ENCODE measurements at places on chromosomes 2 and 18.
A peak's percentile ranks its signal among the peaks of the same experiment; 100 is the strongest.

GRCh38 chr2:12718711-12719399, 2.1 kb downstream of the TRIB2 start:
- DNase-seq, result no peak

DNA sequence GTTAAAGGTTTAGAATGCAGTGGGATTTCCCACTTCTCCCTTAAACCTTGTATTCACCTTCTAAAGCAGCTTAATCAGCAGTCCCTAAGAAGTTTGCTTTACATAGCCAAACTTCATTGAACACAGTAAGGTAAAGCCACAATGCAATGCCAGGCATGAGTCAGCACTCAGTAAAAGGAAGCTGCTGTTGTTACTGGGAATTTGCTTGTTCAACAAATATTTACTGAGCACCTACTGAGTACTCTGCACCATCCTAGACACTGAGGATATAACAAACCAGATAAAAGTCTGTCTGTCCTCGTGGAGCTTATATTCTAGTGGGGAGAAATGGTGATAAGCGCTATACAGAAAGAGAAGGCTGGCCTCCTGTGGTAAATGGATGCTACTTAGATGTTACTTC, 162.7 kb downstream of the PKP4 start:
- DNase-seq, result peak; percentile 60

GRCh38 chr18:44826418-44827259, 146.0 kb downstream of the SETBP1 start:
- DNase-seq, result peak; percentile 89

DNA sequence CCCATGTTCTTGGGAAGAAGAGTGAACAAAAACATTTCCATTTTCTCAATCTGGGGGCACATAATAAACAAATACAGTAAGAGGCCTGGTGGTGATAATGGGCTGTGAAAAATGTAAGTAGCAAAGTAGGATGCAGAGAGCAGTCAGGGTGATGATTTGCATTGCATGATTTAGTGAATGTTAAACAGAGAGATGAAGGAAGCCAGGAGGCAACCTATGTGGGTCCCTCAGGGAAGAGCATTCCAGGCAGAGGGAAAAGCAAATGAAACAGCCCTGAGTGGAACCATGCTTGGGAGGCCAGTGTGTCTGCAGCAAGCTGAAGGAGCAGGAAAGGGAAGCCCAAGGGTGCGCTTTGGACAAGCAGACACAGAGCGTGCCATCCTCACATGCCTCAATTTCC, 5.4 kb downstream of the VIT start:
- no peak for DNase-seq

- no peak for DNase-seq
These were observed 39.9 kb downstream of the SP110 start for GRCh38 chr2:230179907-230180306.

GRCh38 chr2:210432633-210433032, 43.9 kb downstream of the LANCL1 start:
- no peak for DNase-seq

- peak; percentile 36 for DNase-seq
These were observed 413.6 kb upstream of the TCF4 start for GRCh38 chr18:56001576-56001975.

- no peak for DNase-seq
These were observed 2.6 kb downstream of the ADCYAP1 start for GRCh38 chr18:907115-907884.

DNA sequence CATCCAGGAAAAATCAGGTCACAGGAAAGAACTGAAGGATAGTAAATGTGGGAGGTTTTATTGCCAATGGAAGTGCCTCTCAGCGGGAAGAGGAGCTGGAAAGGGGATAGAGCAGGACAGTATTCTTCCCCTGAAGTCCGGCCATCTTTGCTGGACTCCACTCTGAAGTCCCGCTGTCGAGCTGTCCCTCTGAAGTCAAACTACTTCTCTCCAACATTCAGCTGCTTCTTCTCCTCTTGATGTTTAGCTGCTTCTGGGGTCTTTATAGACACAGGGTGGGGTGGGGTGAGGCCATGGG, 23.5 kb upstream of the SLC39A10 start:
- DNase-seq, result no peak

GRCh38 chr2:34892256-34892655, 1293.2 kb upstream of the FAM98A start:
- no peak for DNase-seq

DNA sequence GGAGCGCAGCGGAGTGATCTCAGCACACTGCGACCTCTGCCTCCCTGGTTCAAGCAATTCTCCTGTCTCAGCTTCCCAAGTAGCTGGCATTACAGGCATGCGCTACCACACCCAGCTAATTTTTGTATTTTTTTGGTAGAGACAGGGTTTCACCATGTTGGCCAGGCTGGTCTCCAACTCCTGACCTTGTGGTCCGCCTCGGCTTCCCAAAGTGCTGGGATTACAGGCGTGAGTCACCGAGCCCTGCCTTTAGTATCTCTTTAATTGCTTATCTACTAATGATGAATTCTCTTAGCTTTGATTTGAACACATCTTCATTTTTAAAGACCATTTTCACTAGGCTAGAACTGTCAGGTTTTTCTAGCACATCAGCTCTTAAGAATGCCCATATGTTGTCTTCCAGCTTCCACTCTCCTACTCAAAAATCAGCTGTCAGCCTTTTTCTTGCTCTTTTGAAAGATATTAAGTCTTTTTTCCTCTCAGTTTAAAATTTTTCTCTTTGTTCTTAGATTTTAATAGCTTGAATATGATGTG, 16.1 kb upstream of the MFSD2B start:
- no peak for DNase-seq

GRCh38 chr2:234339011-234339410, 157.9 kb downstream of the ARL4C start:
- peak; percentile 43 for DNase-seq

DNA sequence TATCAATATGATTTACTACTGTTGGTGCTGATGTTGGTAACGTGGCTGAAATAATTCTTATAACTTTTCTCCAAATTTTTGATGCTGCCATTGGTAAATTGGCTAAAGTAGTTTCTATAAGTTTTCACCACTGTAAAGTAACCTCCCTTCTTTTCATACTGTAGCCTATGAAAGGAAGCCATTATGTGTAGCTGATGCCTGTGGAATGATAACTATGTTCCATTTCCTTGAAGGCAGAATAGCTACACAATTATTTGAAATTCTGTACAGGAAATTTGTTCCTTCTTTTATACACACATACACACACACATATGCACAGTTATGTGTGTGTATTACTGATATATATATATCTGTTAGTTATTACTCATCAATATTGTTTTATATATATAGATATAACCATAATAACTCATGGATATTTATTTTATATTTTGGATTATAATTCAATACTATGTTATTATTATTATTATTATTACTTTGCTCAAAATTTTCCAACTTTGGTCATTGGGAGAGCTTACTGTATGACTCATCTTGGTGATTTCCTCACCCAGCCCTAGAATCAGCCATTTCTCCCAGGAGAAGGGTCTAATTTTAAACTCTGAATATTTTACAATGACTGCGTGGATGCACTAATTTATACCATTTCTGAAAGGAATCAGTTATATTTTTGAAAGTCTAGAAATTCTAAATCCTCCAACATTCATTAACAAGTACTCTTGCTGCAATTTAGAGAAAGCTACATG, 1677.7 kb downstream of the SUCLG1 start:
- DNase-seq, result peak; percentile 2
